ENCODE measurements at places on chromosomes 1 and 21.

DNA sequence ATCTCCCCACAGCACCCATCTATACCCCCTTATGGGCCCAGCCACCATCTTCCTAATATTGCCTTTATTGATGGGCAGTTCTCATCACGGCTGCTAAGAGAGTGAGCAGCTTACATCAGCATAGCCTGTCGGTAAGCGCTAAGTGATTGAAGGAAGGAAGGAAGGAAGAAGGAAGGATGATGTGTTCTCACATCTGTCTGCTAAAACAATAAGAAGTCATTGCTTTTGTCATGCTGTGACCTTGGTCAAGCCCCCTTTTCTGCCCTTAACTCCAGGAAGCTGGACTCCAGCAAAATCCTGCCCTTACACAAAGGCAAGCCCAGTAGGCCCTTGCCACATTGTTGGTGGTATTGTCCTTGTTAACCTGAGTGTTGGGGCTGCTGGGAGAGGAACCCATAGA lies 165.0 kb downstream of the ETS2 start:
- no peak for DNase-seq

DNA sequence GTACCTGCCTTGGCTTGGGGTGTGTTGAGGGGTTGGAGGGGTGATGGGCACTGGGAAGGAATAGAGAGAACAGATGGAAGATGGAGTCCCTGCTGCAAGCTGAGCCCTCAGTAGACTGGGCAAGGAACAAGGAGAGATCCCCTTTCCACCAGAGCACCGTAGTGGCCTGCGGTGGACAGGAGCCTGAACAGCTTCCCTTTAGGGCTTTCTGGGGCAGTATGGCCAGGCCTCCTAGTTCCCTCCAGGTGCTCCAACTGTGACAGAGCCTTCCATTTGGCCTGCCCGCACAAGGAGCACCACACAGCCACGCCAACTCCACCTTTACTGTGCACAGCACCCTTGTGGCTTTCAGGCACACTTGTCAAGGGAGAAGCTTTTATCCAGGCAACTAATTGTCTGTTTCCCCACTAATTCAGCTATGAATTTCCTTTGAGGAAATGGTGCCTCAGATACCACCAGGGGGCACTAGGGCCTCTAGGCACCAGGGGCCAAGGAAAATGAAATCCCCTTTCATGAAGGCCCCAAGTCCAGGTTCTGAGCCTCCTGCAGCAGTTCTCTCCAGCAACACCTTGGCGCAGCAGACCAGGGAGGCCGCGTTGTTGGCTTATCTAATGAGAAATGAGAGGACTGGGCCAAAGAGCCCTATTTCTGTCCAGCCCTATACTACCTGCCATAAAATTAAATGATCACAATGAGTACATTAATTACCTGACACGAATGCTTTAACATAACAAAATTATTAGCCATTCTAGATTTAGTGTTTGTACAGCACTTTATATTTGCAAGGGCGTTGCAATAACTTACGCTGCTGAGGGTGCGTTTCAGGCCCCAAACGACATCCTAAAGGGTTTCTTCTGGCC lies 23.1 kb upstream of the ERI3 start:
- peak; percentile 24 for DNase-seq

- DNase-seq: no peak
These were observed 24.0 kb upstream of the ADARB1 start for GRCh38 chr21:45050345-45050796.

- peak; percentile 78 for DNase-seq
These were observed 130.3 kb upstream of the DPYD start for GRCh38 chr1:98051065-98051675.

DNA sequence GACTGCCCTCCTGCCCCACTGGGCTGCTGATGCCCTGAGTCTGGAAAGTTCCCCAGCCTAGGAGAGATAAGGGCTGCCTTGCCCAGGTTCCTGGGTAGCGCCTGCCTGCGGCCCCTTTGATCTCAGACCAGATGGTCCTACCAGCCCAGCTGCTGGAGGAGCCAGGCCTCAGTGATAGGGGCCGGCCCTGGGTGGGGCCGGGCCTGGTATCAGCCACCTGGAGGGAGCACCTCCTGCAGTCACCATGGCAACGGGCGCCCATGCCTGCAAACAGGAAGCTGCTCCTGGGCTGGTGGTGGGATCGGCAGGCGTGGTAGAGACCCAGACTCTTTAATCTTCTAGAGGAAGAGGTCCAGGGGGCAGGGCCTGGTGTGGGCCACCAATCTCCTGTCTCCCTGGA lies 119.7 kb upstream of the WNT4 start:
- DNase-seq: no peak
